ENCODE measurements at places on chromosomes 4 and X. TPM values are rescaled to one million over a fixed set of nuclear protein-coding genes. Genes with fewer than 3 reads are reported as not detected.

DNA sequence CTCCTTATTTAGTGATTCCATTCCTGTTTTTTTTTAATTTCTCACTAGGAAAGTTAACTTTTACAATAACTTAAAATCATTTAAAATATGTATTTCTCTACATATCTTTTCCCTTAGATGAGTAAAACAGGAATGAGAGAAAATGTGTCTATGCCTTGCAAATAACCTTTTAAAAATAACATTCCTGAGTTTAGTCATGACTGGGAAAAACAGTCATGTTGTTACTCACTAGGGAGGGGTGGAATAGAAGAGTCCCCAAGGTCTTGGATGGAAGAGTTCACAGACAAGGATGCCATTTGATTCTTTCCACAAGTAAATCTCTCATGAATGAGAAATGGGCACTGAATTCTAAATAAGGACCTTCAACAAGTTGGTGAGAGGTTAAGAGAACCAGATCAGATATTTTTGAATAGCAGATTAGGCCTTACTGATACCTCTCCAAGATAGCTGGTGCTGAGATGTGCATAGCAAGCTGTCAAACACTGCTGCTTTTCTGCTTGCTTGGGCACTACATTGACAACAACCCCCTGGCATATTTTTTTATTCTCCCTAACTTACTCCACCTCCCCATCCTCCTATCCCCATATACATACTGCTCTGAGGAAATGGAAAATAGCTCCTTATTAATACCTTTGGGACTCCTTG lies 25.1 kb downstream of the UGDH start:
- H3K27me3 ChIP-seq = no peaks in the 10 kb centered on the region
- no peak overlapping the region for H3K27ac ChIP-seq

DNA sequence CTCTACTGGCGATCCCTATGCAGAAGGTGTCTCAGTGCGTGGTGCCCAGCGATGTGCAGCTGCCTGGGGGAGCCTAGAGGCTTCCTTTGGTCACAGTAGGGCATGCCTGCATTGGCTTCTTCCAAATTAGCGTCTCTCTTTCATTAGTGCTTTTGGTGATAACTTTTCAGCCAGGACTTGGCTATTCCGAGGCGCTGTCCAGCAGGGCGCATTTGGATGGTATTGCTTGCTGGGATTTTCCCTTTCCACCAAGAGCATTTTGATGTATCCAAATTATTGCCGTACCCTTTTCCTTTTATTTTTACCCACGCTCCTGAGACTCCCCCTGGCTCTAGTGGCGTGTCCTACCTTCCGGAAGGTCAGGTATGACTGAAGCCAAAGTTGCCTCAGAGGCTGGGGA lies 101.4 kb downstream of the SORCS2 start:
- H3K36me3 ChIP-seq = no peaks in the 10 kb centered on the region
- H3K27ac ChIP-seq = no peak overlapping the region
- H3K4me1 ChIP-seq = no peaks in the 10 kb centered on the region
- H3K27me3 ChIP-seq = peaks cover 5% of the 10 kb centered on the region

GRCh38 chr4:11805842-11806241 lies 377.1 kb upstream of the HS3ST1 start:
- no peak for DNase-seq
- H3K4me1 ChIP-seq = no peaks in the 10 kb centered on the region
- no peaks in the 10 kb centered on the region for H3K36me3 ChIP-seq
- no peak overlapping the region for H3K4me3 ChIP-seq

- H3K36me3 ChIP-seq = peaks cover 61% of the 10 kb centered on the region
- H3K27ac ChIP-seq = no peak overlapping the region
- no peaks in the 10 kb centered on the region for H3K4me1 ChIP-seq
- no peaks in the 10 kb centered on the region for H3K27me3 ChIP-seq
Observed at GRCh38 chrX:47456080-47456479, 26.9 kb downstream of the ZNF41 start.

- H3K36me3 ChIP-seq = no peaks in the 10 kb centered on the region
- H3K27me3 ChIP-seq = peaks cover 3% of the 10 kb centered on the region
- H3K4me1 ChIP-seq = no peaks in the 10 kb centered on the region
- DNase-seq = no peak
Observed at GRCh38 chrX:22310779-22311178, 38.1 kb downstream of the CBLL2 start.

DNA sequence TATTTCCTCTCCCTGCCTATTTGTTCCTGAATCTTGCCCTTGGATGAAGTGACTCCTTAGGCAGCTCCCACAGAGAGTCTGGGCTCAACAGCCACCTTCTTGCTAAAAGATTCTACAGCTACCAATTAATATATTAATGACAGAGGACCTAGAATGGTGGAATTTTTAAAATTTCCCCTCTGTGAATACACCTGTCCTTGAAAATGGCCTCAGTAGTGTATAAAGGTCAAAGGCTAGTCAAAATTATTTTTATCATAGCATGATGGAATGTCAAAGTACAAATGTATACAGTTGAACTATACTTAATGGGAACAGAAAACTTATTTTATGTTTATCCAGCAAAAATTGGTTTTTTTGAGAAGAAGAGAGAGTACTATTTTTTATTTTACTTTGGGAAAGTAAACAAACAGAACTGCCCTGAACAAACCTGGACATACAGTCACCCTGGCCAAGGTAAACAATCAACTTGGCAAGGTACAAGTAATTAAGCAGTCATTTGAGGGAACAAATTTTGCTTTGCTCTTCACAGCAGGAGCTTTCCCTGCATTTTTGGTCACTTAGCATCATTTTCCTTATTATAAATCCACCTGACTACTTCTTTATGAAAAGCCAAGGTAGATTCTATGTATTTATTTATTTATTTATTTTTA lies 250.8 kb downstream of the INPP4B start:
- no peak overlapping the region for H3K27ac ChIP-seq
- H3K27me3 ChIP-seq = no peaks in the 10 kb centered on the region
- no peak for DNase-seq
- peaks cover 17% of the 10 kb centered on the region for H3K4me1 ChIP-seq

DNA sequence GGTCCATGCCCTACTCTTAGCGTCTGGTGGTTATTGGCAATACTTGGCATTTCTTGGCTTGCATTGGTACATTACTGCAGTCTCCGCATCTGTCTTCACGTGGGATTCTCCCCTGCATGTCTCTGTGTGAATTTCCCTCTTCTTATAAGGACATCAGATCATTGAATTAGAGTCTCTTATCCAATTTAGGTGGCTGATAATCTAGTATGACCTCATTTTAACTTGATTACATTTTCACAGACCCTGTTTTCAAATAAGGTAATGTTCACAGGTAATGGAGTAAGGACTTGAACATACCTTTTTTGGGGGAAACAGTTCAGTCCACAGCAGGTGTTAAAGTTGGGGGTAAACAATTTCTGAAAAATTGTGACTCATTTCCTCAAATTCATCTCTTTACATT lies 16.6 kb downstream of the KIAA0232 start:
- no peak overlapping the region for H3K4me3 ChIP-seq
- no peak overlapping the region for H3K27ac ChIP-seq

- no peak for DNase-seq
- H3K27me3 ChIP-seq = no peaks in the 10 kb centered on the region
- H3K27ac ChIP-seq = no peak overlapping the region
Observed at GRCh38 chr4:70371987-70372386, 10.9 kb upstream of the SMR3B start.

- no peaks in the 10 kb centered on the region for H3K36me3 ChIP-seq
- no peak overlapping the region for H3K4me3 ChIP-seq
- H3K4me1 ChIP-seq = no peaks in the 10 kb centered on the region
- DNase-seq = no peak
Observed at GRCh38 chr4:172892300-172892699, 276.3 kb upstream of the GALNT7 start.

DNA sequence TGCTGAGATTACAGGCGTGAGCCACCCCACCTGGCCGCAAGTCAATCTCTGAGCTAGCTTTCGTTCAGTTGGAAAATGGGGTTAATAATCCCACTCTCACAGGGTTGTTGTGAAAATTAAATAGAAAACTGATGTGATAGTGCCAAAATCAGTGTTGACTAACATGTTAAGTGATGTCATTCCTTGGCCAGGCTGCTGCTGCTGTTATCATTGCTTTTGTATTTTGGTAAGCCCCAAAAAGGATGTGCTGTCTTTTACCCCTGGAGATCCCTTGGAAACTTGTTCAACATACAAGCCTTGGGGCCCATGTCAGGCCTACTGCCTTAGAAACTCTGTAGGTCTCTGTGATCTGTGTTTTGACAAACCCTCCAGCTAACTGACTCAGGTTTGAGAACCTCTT lies 106.3 kb downstream of the AFF1 start:
- peaks cover 51% of the 10 kb centered on the region for H3K4me1 ChIP-seq
- no peak for DNase-seq
- H3K27ac ChIP-seq = no peak overlapping the region
- peaks cover 1% of the 10 kb centered on the region for H3K36me3 ChIP-seq
- H3K4me3 ChIP-seq = no peak overlapping the region
- H3K27me3 ChIP-seq = no peaks in the 10 kb centered on the region

- no peaks in the 10 kb centered on the region for H3K27me3 ChIP-seq
- peaks cover 3% of the 10 kb centered on the region for H3K36me3 ChIP-seq
- no peak for DNase-seq
- peak overlapping the region; percentile 94 for H3K4me3 ChIP-seq
- H3K4me1 ChIP-seq = peaks cover 70% of the 10 kb centered on the region
- peak overlapping the region; percentile 83 for H3K27ac ChIP-seq
Observed at GRCh38 chr4:6987588-6987961, 55.6 kb upstream of the TADA2B start.

DNA sequence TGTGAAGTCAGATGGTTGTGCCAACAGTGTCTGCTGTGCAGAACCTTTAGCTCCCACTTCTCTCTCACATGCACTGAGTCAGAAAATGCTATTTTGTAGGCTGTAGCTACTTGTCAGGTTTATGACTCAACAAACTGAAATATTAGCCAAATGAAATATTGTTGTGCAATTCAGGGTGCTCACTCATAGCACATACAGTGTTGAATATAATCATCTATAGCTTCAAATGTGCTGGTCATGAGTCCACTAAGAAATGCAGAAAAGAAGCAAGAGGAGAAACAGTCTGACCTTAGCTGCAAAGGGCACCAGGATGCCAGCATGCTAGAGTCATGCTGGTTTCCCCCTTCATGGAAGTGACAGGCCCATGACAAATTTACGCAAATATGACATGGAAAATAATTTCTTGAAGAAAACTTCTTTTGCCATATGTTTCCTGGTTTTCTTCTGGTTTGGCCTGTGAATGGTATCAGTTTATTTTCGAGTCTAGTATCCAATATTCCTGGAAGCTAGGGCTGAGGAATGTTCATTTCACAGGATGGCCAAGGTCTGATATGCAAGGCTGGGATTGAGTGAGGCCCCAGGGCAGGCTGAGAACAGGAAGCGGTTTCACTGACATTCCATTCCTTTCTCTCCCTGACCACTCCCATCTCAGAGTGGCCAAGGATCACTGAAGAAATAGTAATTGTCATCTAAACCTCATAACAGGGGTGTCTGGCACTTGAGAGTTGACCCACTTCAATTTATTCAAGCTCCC lies 10.3 kb upstream of the CXCL2 start:
- no peak overlapping the region for H3K27ac ChIP-seq
- H3K4me1 ChIP-seq = no peaks in the 10 kb centered on the region
- H3K27me3 ChIP-seq = peaks cover 8% of the 10 kb centered on the region
- no peak for DNase-seq

DNA sequence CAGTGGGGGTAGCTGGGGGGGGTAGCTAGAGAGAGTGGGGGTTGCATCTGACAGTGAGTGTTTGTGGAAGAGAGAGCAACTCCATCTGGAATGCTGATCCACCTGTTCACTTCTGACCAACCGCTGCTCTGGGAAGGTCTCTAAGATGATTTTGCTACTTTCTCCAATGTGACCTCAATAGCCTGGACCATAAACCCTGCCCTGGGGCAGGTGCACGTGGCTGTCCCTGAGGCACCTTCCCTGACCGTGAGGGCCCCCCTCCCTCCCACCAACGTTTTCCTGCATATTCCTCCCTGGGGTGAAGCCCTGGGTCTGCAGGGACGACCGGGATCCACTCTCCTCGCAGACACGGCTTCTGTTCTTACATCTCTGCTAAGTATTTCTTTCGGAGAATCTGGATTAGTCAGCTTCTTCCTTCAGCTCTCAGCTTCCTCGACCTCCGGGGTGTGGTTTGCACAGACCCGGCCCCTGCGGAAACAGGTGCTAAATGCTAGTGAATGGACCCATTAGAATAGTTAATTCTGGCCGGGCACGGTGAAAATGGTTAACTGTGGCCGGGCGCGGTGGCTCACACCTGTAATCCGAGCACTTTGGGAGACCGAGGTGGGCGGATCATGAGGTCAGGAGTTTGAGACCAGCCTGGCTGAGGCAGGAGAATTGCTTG lies 21.4 kb upstream of the PLCXD1 start:
- H3K27ac ChIP-seq = no peak overlapping the region
- DNase-seq = no peak
- no peaks in the 10 kb centered on the region for H3K27me3 ChIP-seq
- H3K4me1 ChIP-seq = no peaks in the 10 kb centered on the region
- no peaks in the 10 kb centered on the region for H3K36me3 ChIP-seq
- H3K4me3 ChIP-seq = no peak overlapping the region

DNA sequence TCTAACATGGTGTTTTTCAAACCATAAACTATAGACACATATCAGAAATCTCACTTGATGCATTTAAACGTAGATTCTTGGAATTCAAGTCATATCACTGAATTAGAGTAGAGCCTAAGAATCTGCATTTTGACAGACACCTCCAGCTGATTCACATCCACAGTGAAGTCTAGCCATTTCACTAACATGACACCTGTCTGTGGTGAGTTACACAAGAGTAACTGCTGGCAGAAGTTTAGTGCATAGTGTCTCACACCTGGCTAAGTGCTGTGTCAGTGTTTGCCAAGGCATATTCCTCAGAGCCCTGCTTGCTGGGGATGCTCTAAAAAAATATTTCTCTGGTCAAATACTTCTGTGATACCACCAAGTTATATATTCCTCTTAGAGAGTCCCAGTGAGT lies 237.5 kb upstream of the DIAPH2 start:
- no peaks in the 10 kb centered on the region for H3K4me1 ChIP-seq
- H3K36me3 ChIP-seq = no peaks in the 10 kb centered on the region
- DNase-seq = no peak
- H3K4me3 ChIP-seq = no peak overlapping the region

The NFXL1 gene
- 11.4 TPM for total RNA-seq

The C4orf36 gene
- not detected for total RNA-seq

The CLCN4 gene
- not detected for total RNA-seq

The NKX6-1 gene
- total RNA-seq = not detected

The XAGE1A gene
- total RNA-seq = not detected

The ABCE1 gene
- 174 TPM for total RNA-seq

The COX7B gene
- 363 TPM for total RNA-seq

The HTR2C gene
- total RNA-seq = not detected

The CPE gene
- total RNA-seq = not detected

The ARHGAP36 gene
- total RNA-seq = not detected

The ABCD1 gene
- 3.4 TPM for total RNA-seq
